ENCODE measurements at places on chromosomes 12 and 14. TPM values are rescaled to one million over a fixed set of nuclear protein-coding genes. Genes with fewer than 3 reads are reported as not detected.

DNA sequence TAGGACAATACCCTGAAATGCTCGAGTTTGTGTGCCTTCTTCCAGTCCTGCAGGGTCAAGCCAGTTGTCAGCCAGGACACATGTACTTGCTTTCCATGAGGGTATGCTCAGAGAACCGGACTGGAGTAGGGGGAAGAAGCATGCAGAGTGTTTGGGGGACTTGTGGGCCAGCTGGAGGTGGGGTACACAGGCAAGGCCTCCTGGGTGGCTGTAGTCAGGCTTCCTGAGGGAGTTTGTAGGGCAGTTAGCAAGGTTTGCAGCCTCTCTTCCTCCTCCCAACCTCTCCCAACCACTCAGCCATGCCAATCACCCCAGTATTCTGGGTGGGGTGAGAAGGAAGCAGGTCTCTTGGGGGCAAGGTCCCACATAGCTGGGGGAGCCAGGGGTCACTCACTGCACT lies 47.0 kb upstream of the RHOJ start:
- H3K4me1 ChIP-seq, result no peaks in the 10 kb centered on the region
- no peak for DNase-seq
- H3K27ac ChIP-seq, result no peak overlapping the region
- no peak overlapping the region for H3K4me3 ChIP-seq
- no peaks in the 10 kb centered on the region for H3K36me3 ChIP-seq
- H3K27me3 ChIP-seq, result no peaks in the 10 kb centered on the region

GRCh38 chr12:117394491-117394890 lies 33.1 kb upstream of the NOS1 start:
- no peaks in the 10 kb centered on the region for H3K4me1 ChIP-seq
- no peak overlapping the region for H3K27ac ChIP-seq
- no peaks in the 10 kb centered on the region for H3K36me3 ChIP-seq
- no peaks in the 10 kb centered on the region for H3K27me3 ChIP-seq
- no peak for DNase-seq

- DNase-seq, result no peak
- H3K4me1 ChIP-seq, result no peaks in the 10 kb centered on the region
- no peaks in the 10 kb centered on the region for H3K36me3 ChIP-seq
- no peaks in the 10 kb centered on the region for H3K27me3 ChIP-seq
Observed at GRCh38 chr12:52826611-52827498, 7.3 kb downstream of the KRT79 start.

Gene CS
- 80.4 TPM for total RNA-seq

DNA sequence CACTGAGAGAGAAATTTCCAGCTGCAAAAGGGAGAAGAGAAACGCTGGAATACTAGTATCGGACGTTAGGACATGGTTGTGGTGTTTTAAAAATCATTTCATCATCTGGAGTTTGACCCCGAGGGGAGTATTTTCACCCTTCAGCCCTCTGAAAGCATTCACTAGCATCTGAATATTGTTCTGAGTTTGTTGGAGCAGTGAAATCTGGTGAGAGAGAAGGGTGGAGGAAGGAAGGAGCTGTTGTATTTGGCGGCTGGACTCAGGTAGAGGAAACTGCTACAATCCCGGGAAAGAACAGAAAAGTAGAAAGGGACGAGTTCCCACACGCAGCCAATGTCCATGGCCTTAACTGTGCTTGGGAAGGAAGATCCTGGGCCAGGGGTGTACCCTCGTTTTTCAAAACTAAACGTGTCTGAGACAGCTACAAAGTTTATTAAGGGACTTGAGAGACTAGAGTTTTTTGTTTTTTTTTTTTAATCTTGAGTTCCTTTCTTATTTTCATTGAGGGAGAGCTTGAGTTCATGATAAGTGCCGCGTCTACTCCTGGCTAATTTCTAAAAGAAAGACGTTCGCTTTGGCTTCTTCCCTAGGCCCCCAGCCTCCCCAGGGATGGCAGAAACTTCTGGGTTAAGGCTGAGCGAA lies 896 bp upstream of the CDKN1B start:
- DNase-seq, result peak; percentile 46
- peak overlapping the region; percentile 86 for H3K4me3 ChIP-seq
- no peaks in the 10 kb centered on the region for H3K27me3 ChIP-seq
- peaks cover 57% of the 10 kb centered on the region for H3K4me1 ChIP-seq
- peaks cover 11% of the 10 kb centered on the region for H3K36me3 ChIP-seq
- H3K27ac ChIP-seq, result peak overlapping the region; percentile 55

DNA sequence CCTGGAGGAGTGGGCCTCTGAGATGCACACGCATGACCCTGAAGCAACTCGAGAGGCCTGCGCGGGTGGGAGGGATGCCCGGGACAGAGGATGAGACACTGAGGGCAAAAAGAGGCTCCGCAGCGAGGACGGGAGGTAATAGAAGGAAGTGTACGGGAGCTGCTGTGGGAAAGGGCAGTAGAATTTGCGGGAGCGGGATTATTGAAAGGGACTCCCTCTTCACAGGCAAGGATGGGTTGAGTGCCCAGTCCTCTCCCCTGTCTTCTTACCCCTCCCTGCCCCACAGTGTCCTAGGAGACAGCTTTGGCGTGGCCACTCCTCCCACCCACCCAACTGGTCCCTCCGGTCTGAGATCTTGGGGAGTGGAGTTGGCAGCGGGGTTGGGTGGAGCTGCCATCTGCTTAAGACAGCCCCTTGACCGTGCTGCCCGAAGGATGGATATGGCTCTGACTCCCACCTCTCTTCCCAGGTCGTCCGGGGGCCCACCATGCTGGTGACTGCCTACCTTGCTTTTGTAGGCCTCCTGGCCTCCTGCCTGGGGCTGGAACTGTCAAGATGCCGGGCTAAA lies 15.7 kb upstream of the ESPL1 start:
- H3K27me3 ChIP-seq, result no peaks in the 10 kb centered on the region
- DNase-seq, result peak; percentile 57

GRCh38 chr14:61478971-61479473 lies 157.6 kb downstream of the PRKCH start:
- peak overlapping the region; percentile 18 for H3K4me3 ChIP-seq
- H3K4me1 ChIP-seq, result peaks cover 53% of the 10 kb centered on the region
- DNase-seq, result peak; percentile 81
- no peaks in the 10 kb centered on the region for H3K27me3 ChIP-seq
- H3K27ac ChIP-seq, result peak overlapping the region; percentile 85

DNA sequence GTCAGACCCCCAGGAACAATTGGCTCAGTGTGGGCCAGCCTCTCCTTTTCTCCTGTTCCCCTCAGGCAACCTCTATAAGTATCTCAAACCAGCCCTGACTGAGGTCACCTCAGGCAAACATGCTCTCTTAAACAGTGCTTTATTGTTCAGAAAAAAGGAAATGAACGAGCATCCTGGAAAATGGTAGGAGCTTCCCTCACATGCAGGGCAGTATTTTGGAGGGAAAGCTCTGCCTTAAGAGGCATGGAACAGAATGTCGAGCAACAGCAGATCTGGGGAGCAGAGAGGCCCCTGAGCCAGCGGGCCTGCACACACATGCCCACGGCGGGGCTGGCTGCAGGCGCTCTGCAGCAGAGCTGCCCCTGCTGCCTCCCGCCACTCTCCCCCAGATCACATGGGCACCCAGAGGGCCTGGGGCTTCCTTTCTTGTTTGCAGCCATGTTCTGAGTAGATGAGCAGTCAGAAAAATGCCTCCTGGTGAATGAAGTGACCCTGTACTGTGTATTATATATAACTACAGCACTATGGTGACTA lies 42.0 kb downstream of the MOK start:
- no peaks in the 10 kb centered on the region for H3K27me3 ChIP-seq
- DNase-seq, result no peak
- H3K4me3 ChIP-seq, result no peak overlapping the region
- no peak overlapping the region for H3K27ac ChIP-seq
- H3K36me3 ChIP-seq, result no peaks in the 10 kb centered on the region

GRCh38 chr14:105093431-105094192 lies 28.4 kb upstream of the GPR132 start:
- no peak overlapping the region for H3K4me3 ChIP-seq
- H3K27ac ChIP-seq, result no peak overlapping the region
- DNase-seq, result peak; percentile 83
- no peaks in the 10 kb centered on the region for H3K4me1 ChIP-seq
- H3K27me3 ChIP-seq, result no peaks in the 10 kb centered on the region

Gene FAM181A
- total RNA-seq, result not detected

DNA sequence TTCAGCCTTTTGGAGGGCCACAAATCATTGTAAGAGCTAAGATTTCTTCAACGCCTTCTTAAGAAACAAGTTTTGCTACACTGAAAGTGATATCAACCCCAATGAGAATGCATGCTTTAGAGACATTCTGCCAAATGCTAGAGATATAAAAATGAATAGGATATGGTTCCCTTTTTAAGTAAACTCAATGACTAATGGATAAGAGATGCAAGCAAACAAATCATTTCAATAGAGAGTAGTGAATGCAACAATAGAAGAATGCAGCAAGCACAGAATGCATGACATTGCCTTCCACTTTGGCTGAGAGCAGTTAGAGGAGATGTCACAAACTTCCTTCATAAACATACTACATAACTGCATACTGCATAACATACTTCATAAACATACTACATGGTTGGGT lies 116.4 kb downstream of the PDZRN4 start:
- H3K4me1 ChIP-seq, result peaks cover 10% of the 10 kb centered on the region
- H3K36me3 ChIP-seq, result no peaks in the 10 kb centered on the region
- no peak overlapping the region for H3K27ac ChIP-seq
- no peak overlapping the region for H3K4me3 ChIP-seq
- no peaks in the 10 kb centered on the region for H3K27me3 ChIP-seq

GRCh38 chr12:92550254-92550653 lies 152.5 kb upstream of the PLEKHG7 start:
- no peaks in the 10 kb centered on the region for H3K4me1 ChIP-seq
- H3K4me3 ChIP-seq, result no peak overlapping the region
- no peaks in the 10 kb centered on the region for H3K36me3 ChIP-seq
- no peaks in the 10 kb centered on the region for H3K27me3 ChIP-seq
- DNase-seq, result no peak

- no peaks in the 10 kb centered on the region for H3K27me3 ChIP-seq
- H3K27ac ChIP-seq, result no peak overlapping the region
- H3K4me1 ChIP-seq, result peaks cover 6% of the 10 kb centered on the region
- no peak overlapping the region for H3K4me3 ChIP-seq
Observed at GRCh38 chr14:53010193-53011040, 59.6 kb upstream of the FERMT2 start.

GRCh38 chr12:53060064-53060720 lies 10.3 kb downstream of the TNS2 start:
- no peak for DNase-seq
- no peaks in the 10 kb centered on the region for H3K27me3 ChIP-seq
- H3K27ac ChIP-seq, result no peak overlapping the region
- H3K36me3 ChIP-seq, result no peaks in the 10 kb centered on the region
